Mesenteric fat pad (tissue), 1 donor: ENCODE measurements at places on chromosomes 3 and 15. TPM values are rescaled to one million over a fixed set of nuclear protein-coding genes. Genes with fewer than 3 reads are reported as not detected.

GOLGA6L10 gene
- total RNA-seq = 0.77 TPM

FBLN2 gene
- total RNA-seq = 269 TPM

USP19 gene
- 45.0 TPM for total RNA-seq

SLC28A1 gene
- 0.19 TPM for total RNA-seq

ISLR gene
- total RNA-seq = 35.5 TPM

TYRO3 gene
- total RNA-seq = 63.4 TPM

INAFM2 gene
- total RNA-seq = 27.9 TPM

CLDN18 gene
- total RNA-seq = not detected

TEX264 gene
- 35.4 TPM for total RNA-seq

PPP2R3A gene
- total RNA-seq = 7.8 TPM

PRSS50 gene
- total RNA-seq = not detected

ITIH1 gene
- not detected for total RNA-seq

ACKR4 gene
- total RNA-seq = 4.6 TPM

KCNMB3 gene
- total RNA-seq = 3.2 TPM

GOLGA6L7 gene
- total RNA-seq = not detected

TMCO5A gene
- not detected for total RNA-seq

ALAS1 gene
- 134 TPM for total RNA-seq

CSPG4 gene
- 105 TPM for total RNA-seq

ZPLD1 gene
- not detected for total RNA-seq

HTR3E gene
- not detected for total RNA-seq

SLC38A3 gene
- total RNA-seq = 0.39 TPM

MESP1 gene
- total RNA-seq = 16.0 TPM

NR1D2 gene
- total RNA-seq = 19.4 TPM

GRIP2 gene
- 0.71 TPM for total RNA-seq

MAGI1 gene
- 74.8 TPM for total RNA-seq

MRAS gene
- 232 TPM for total RNA-seq

PPP1R14D gene
- not detected for total RNA-seq

SCG5 gene
- 5.3 TPM for total RNA-seq

PIGZ gene
- 10.2 TPM for total RNA-seq

OR5K2 gene
- total RNA-seq = not detected

PGBD4 gene
- 0.96 TPM for total RNA-seq

BDH1 gene
- 4.6 TPM for total RNA-seq

GOLGA8O gene
- total RNA-seq = 1.5 TPM

TJP1 gene
- 89.6 TPM for total RNA-seq

ARPIN gene
- 17.7 TPM for total RNA-seq

CERS3 gene
- not detected for total RNA-seq

CIDEC gene
- total RNA-seq = 880 TPM

ADPGK gene
- 55.5 TPM for total RNA-seq

SPINK8 gene
- total RNA-seq = not detected

DAZL gene
- total RNA-seq = not detected

RAMAC gene
- total RNA-seq = 14.1 TPM

RBP2 gene
- 5.3 TPM for total RNA-seq

TMEM266 gene
- total RNA-seq = 0.19 TPM

WDR5B gene
- total RNA-seq = 4.0 TPM

SCAPER gene
- total RNA-seq = 24.7 TPM

CPN2 gene
- total RNA-seq = 0.16 TPM
